ENCODE measurements at places on chromosomes 3 and 15.

DNA sequence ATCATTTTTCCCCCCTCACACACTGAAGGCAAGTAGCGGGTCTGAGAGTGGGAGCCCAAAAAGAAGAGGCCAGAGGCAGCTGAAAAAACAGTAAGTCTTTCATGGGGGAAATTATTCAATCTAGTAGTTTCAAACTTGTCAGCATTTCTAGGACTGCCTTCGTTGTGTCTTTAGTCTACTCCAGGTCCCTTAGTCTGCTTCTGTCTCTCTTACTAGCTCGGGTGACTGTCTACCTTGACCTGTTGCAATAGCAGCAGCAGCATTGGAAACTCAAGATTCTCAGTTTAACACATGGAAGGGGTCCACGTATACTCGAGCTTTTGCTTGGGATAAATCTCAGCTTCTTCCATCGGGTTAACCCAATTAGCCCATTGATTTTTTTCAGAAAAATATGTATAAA lies 28.9 kb downstream of the CHD2 start:
- DNase-seq: no peak

DNA sequence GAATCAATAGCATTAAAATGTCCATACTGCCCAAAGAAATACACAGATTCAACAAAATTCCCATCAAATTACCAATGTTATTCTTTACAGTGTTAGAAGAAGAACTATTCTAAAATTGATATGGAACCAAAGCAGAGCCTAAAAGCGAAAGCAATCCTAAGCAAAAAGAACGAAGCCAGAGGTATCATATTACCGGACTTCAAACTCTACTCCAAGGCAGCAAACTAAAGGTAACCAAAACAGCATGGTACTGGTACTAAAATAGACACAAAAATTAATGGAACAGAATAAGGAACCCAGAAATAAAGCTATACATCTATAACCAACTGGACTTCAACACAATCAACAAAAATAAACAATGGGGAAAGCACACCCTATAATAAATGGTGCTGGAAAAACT lies 167.5 kb downstream of the ADAMTS9 start:
- no peak for DNase-seq

- no peak for DNase-seq
These were observed 1.1 kb upstream of the CDC25A start for GRCh38 chr3:48189321-48189720.

DNA sequence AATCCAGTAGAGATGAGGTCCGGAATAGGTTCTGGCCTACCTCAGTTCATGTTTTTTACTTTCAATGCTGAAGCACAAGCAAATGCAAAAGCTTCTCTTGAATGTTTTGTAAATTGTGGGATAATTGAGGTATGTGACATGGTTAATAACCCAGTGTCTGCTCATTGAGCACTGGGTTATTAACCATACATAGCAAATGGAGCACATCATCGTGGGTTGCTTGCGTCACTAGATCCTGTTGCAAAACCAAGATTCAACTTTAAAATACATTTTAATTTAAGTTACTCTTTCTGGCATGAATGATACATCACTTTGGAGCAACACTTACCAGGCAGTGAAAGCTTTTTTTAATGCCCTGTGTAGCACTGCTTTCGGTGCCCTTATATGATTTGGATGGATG lies 165.6 kb downstream of the IGF1R start:
- DNase-seq: no peak
